Muscle of back (tissue), 13 donors: ENCODE measurements at places on chromosomes 12 and 14. TPM values are rescaled to one million over a fixed set of nuclear protein-coding genes. Genes with fewer than 3 reads are reported as not detected.

GRCh38 chr14:77267937-77268699 lies 2.9 kb downstream of the NGB start:
- DNase-seq = no peak

GRCh38 chr12:3680919-3681594 lies 71.9 kb downstream of the CRACR2A start:
- DNase-seq = no peak

- DNase-seq = no peak
Measured at GRCh38 chr12:15863984-15864383, 18.2 kb upstream of the STRAP start.

DNA sequence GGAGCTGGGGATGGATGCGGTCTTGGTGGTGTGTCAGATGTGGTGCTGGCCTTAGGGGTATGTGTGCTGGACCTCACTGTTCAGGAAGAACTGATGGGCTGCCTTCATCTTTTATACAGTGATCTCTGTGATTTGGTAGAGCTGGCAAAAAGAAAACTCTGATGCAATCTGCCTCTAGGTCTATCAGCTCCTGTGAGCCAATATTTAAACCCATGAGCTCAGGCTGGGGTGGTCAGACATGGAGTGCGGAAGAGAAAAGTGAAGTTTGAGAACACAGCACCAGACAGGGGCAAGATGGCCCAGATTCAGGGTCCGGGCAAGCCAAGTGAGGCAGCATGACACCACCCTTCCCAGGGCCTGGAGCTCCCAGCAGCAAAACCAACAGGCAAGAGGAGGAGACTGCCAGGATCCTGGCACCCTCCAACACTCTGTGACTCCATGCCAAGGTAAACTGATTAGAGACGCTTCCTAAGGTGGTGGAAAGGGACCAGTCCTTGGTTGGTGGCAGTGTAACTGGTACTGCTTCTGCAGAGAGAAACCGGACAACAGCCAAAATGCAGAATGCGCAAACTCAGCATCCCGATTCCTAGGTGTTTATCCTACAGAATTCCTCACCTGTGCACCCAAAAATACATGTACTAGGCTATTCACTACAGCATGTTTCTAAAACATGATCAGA lies 82.3 kb downstream of the CHGA start:
- no peak for DNase-seq

- no peak for DNase-seq
Measured at GRCh38 chr14:69580009-69580577, 5.4 kb upstream of the CCDC177 start.

DNA sequence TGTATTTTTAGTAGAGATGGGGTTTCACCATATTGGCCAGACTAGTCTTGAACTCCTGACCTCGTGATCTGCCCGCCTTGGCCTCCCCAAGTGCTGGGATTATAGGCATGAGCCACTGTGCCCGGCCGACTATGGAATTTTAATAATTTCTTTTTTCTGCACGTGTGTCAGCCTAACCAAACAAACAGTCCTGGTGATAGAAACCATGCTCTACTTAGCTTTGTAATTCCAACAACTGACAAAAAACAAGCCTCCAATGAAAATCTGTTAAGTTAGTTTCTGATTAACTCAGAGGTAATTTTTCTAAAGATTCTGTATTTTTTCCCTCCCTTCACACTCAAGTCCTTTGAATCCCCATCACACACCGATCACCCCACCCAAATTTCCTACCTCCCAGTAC lies 15.3 kb downstream of the COQ10A start:
- no peak for DNase-seq

DNA sequence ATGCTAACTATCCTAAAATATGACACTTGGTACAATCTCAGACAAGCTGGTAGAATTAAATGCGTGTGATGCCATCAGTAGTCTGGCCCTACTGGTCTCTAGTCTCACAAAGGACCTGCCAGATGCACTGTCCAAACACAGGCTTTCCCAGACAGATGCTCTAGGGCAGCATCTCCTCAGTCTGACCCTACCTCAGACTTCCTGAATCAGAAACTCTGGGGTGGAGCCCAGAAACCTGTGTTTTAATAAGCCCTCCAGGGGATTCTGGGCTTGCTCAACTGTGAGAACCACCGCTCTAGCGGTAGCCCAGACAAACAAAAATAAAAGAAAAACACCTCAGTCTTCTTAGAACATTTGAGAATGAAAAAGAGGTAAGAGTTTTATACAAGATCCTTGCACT lies 48.0 kb downstream of the BDKRB1 start:
- DNase-seq = no peak

DNA sequence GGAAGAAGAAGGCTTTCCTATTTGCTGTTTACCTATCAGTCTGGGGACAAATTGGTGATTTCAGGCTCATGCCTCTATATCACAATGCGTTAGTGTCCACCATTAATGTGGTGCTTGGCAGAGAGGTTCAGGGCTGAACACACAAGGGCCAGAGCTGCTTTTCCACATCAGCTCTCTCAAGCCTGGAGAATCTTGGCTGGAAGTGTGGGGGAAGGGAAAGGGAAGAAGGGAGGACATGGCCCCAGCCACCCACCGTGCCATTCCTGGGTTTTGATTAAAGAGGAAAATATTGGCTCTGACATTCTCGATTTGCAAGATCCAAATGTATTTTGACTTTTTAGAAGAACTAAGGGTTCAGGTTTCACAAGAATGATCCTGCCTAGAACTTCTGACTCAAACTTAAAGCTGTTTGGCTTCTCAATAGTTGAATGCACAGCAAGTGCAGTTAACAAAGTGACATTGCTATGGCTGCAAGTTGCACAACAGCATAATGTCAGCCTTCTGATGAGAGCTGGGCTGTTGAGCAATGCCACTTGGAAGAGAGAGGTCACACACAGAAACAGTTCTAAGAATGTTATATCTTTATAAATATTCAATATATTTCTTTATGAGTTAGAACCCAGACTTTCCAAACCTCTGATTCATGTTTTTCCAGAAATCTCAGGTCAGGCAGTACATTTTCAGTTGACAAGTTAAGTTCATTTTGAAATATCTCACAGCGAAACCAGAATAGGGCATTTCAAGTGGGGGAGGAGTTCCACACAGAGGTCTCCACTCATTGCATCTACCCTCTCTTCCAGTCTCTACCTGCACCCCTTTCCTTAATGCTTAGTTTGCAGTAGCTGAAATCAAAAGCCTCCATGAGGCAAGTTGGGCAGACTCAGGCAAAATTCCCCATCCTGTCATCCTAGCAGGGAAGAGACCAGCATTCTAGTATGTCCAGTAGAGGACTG lies 25.3 kb downstream of the IGF1 start:
- no peak for DNase-seq

DNA sequence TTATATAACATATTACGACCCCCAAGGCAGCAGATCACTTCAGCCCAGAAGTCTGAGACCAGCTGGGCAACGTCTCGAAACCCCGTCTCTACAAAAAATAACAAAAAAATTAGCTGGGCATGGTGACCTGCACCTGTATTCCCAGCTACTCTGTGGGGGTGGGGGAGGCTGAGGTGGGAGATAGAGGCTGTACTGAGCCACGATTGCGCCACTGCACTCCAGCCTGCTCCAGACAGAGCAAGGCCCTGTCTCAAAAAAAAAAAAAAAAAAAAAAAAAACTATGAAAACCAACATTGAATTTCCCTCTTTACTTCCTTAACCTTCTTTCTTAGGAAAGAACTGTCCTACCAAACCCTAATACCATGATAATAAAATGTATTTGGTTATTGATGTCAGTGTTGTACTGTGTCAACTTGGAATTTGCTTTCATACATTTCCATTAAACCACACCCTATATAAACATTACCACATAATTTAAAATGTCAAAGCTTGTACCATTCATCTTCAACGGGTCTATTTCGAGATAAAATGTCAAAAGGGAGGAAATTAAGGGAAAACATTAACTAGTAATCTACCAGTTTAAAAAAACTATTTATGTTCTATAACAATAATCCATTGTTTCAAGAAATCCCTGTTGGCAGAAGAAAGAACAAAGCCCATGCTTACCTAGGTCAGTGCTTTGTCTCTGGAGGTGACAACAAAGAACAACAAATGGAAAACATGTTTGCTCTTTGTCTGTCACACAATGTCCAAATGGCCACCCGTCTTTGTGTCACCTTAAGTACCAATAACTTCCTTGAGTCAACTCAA lies 17.4 kb downstream of the GALNT4 start:
- DNase-seq = no peak

DNA sequence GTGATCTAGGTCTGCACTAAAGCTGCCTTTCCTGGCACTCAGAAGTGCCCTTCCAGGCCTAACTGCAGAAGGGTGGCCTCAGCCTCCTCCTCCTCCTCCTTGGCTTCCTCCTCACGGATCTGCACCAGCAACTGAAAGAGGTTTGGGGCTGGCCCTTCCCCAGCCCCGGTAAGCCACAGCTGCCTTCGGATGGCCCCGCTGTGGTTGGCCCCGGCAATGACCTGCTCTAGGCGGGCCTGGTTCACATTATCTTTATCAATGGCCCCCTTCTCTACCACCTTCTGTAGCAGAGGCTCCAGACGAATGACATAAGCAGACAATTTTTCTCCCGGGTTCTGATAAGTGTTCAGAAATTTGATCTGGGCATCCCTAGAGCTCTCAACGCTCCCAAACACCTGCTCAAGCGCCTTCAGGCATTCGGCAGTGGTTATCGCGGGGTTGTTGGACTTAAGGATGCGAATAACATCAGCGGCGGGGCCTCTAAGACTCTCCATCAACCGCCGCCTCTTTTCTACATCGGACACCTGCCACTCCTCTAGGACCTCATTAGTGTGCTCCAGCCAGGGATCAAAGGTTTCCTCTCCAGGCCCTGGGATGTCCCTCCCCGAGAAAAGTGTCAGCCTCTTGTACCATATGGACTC lies 1.5 kb downstream of the PNMA1 start:
- no peak for DNase-seq

- no peak for DNase-seq
Measured at GRCh38 chr12:128671528-128672042, 152.2 kb downstream of the SLC15A4 start.

GRCh38 chr14:103679351-103679750 lies 35.9 kb downstream of the XRCC3 start:
- no peak for DNase-seq

GRCh38 chr14:36952689-36953088 lies 219.7 kb downstream of the SLC25A21 start:
- no peak for DNase-seq

- no peak for DNase-seq
Measured at GRCh38 chr12:119868992-119869391, 8.1 kb downstream of the CIT start.

The RDH16 gene
- 0.50 TPM for polyA plus RNA-seq

The ASCL1 gene
- polyA plus RNA-seq = 0.05 TPM

The MOK gene
- polyA plus RNA-seq = 10.8 TPM

The MDGA2 gene
- polyA plus RNA-seq = 0.36 TPM
